GM23248 (cell line): ENCODE measurements at places on chromosomes 3 and 15. TPM values are rescaled to one million over a fixed set of nuclear protein-coding genes. Genes with fewer than 3 reads are reported as not detected.
A peak's percentile ranks its signal among the peaks of the same experiment; 100 is the strongest.

GRCh38 chr15:77622934-77623754, 9.6 kb downstream of the LINGO1 start:
- H3K27ac ChIP-seq: no peak overlapping the region
- no peaks in the 10 kb centered on the region for H3K4me1 ChIP-seq
- peaks cover 15% of the 10 kb centered on the region for H3K27me3 ChIP-seq

KLHL40 gene
- not detected in 2 replicates for total RNA-seq

DNA sequence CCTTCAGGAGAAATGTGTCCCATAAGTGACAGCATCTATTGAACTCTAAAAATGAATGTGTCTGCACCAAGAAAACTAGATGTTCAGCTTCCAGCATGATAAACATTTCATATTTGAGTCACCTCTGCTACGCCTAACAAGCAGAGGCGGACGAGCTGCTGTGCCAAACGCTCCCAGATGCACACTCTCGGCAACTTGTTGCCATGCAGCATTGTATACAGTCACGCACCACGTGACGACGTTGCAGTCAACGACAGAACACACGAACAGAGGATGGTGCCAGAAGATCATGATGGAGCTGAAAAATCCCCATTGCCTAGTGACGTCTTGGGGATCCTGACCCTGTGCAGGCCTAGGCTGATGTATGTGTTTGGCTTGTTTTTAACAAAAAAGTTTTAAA, 137.5 kb downstream of the XXYLT1 start:
- 0 out of 2 replicates have a peak, but pooled peaks cover 6% of the 10 kb centered on the region for H3K4me1 ChIP-seq
- H3K4me3 ChIP-seq: no peak overlapping the region
- no peaks in the 10 kb centered on the region for H3K27me3 ChIP-seq
- no peaks in the 10 kb centered on the region for H3K36me3 ChIP-seq
- peak overlapping the region; percentile 55 for H3K27ac ChIP-seq
- peak; percentile 91 for DNase-seq

DNA sequence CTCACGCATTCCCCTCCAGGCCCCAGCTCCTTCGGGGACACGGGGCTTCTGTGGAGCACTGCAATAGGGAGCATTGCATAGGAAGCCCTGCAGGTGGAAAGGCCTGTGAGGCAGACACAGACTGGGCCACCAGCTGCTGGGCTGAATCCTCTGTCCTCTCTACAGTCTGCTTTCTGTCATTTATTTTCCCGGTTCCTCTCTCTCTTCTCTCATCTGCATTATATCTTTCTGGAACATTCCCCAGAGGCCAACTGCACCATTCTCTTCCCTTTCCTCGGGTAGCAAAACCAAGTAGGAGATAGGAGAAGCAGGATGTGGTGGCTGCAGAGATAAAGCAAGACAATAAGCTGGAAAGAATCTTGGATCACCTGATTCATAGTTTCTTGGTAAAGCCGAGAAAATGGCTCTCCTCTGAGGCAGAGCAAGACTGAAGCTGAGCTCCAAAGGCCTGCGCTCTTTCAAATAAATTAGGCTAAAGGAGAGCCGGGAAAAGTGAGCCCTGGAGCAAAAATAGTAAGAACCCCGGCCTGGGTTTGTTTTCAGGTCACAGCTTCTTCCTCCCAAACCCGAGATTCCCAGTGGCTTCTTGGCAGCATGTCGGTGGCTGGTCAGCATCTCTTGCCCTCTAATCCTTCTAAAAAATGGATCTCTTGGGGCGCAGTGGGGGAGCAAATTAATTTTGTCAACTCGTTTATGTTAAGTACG, 5.3 kb downstream of the TM4SF4 start:
- no peak overlapping the region for H3K4me3 ChIP-seq
- no peak for DNase-seq
- no peaks in the 10 kb centered on the region for H3K36me3 ChIP-seq
- H3K27me3 ChIP-seq: no peaks in the 10 kb centered on the region
- peaks cover 12% of the 10 kb centered on the region for H3K4me1 ChIP-seq

SLC6A1 gene
- total RNA-seq: not detected in 2 replicates
